ENCODE measurements at places on chromosomes 2 and 18. TPM values are rescaled to one million over a fixed set of nuclear protein-coding genes. Genes with fewer than 3 reads are reported as not detected.

LINC00305 gene
- not detected for total RNA-seq

ERFE gene
- total RNA-seq = 4.2 TPM

CCDC68 gene
- 4.6 TPM for total RNA-seq

GBX2 gene
- total RNA-seq = not detected

CGREF1 gene
- 3.6 TPM for total RNA-seq

SCG2 gene
- 1.0 TPM for total RNA-seq

KCNF1 gene
- total RNA-seq = 0.29 TPM

FRZB gene
- 0.44 TPM for total RNA-seq

ZC3H6 gene
- 5.8 TPM for total RNA-seq

LRRTM4 gene
- under 0.01 TPM for total RNA-seq

C2orf15 gene
- not detected for total RNA-seq

GTF2A1L gene
- 0.87 TPM for total RNA-seq

PRKRA gene
- 48.4 TPM for total RNA-seq

MAIP1 gene
- 36.2 TPM for total RNA-seq

GPR39 gene
- 1.3 TPM for total RNA-seq

FIGN gene
- 1.2 TPM for total RNA-seq

OSBPL6 gene
- total RNA-seq = 2.2 TPM

HMSD gene
- 0.15 TPM for total RNA-seq

COA5 gene
- total RNA-seq = 28.8 TPM

NAT8 gene
- not detected for total RNA-seq

RFTN2 gene
- total RNA-seq = 3.6 TPM

RAB6C gene
- not detected for total RNA-seq

SAG gene
- not detected for total RNA-seq

GKN1 gene
- total RNA-seq = not detected

MEP1B gene
- total RNA-seq = 0.17 TPM

MYOM1 gene
- 0.15 TPM for total RNA-seq

AMER3 gene
- not detected for total RNA-seq

ZNF892 gene
- total RNA-seq = 7.9 TPM

LAMA3 gene
- total RNA-seq = 7.4 TPM

PSTPIP2 gene
- total RNA-seq = 11.5 TPM

SP140L gene
- 9.6 TPM for total RNA-seq

IL18RAP gene
- not detected for total RNA-seq

CRYGC gene
- not detected for total RNA-seq

PLA2R1 gene
- 14.1 TPM for total RNA-seq

WDFY1 gene
- total RNA-seq = 97.3 TPM

ACVR1C gene
- 0.50 TPM for total RNA-seq

ATRAID gene
- 197 TPM for total RNA-seq

RBM45 gene
- total RNA-seq = 29.4 TPM

CRYGD gene
- total RNA-seq = not detected

OSR1 gene
- 19.5 TPM for total RNA-seq

PRKCE gene
- 19.0 TPM for total RNA-seq

SALL3 gene
- total RNA-seq = not detected

FLACC1 gene
- 2.0 TPM for total RNA-seq

CTNNA2 gene
- total RNA-seq = under 0.01 TPM

RIT2 gene
- not detected for total RNA-seq

COBLL1 gene
- 5.8 TPM for total RNA-seq

NEMP2 gene
- total RNA-seq = 3.1 TPM

GNLY gene
- total RNA-seq = not detected

HOXD10 gene
- not detected for total RNA-seq

MGAT4A gene
- 0.83 TPM for total RNA-seq

PLCD4 gene
- total RNA-seq = 11.8 TPM

C2orf81 gene
- 1.5 TPM for total RNA-seq
